ENCODE measurements at places on chromosomes 1 and 21.
A peak's percentile ranks its signal among the peaks of the same experiment; 100 is the strongest.

DNA sequence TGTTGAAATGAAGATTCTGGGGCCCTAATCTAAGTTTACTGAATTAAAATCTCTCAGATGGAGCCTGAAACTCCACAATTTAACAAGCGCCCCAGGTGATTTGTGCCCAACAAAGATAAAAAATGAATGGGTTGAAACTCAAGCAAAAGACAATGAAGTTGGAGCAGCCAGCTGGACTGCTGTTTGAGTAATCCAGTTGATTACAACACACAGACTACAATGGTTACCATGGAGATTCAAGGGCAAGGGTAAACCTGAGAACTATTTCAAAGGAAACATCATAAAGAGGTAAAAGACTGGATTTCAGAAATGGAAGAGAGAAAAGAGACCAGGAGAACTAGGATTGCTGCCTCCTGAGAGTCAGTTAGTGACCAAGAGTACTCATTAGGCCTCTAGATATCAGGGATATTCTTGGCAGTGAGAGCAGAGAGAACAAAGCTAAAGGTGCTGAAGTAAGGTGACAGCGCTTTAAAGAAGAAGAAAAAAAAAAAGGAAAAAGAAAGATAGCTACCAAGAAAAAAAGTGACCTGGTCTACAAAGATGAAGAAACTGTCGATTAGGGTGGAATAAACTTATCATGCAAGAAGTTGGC lies 44.5 kb downstream of the LRRC53 start:
- DNase-seq, result no peak

DNA sequence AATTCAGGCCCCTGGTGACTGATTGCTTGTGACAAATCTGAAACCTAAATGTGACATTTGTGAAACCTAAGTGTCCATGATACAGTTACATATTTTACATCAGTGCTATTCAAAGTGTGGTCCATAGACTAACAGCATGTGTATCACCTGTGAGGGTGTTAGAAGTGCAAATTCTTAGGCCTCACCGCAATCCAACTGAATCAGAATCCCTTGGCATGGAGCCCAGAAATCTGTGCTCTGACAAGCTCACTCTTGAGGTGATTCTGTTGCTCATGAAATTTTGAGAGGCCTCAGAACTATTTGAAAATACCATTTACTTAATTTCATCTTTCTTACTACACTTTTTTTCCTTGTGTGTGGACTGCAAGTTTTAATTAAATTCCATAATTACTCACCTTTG lies 587.9 kb downstream of the ADGRL2 start:
- no peak for DNase-seq

- no peak for DNase-seq
Observed at GRCh38 chr1:40870135-40870728, 8.1 kb upstream of the CITED4 start.

DNA sequence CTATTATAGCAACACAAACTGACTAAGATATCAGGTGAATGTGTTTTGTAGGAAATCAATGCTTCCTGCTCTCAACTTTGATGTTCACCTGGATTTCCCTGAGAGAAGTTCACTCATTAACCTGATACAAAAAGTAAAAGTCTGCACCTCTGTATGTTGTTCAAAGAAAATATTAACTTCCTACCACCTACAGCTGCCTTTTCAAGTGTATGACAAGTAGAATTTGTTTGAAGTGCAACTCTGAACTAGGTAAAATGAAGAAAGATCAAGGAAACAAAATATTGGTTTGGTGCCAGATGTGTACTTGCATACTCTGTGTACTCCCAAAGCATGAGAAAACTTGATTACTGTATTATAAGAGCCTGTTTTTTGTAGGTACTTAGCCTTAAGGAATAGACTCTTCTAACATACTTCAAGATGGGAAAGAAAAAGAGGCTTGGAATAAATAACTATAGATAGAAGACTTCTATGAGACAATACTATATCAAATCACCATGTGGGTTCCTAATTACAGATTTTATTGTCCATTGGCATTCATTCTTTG lies 193.4 kb downstream of the APP start:
- DNase-seq, result no peak

DNA sequence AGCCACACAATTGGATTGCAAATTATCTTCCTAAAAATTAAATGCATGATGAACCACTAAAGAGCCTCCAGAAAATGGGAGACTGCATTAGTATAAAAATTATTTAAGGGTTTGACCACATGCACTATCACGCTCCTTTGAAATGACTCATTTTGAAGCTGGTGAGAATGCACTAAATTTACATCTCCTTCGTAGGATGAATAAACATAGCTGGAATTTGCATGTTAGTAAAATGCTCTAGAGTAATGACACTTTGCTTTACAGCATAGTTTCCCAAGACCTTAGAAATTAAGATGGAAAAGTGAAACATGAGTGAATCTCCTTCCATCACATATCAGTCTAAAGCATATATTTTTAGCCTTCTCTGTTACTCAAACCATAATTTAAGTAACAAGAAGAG lies 2.4 kb downstream of the PLPPR4 start:
- DNase-seq, result no peak

DNA sequence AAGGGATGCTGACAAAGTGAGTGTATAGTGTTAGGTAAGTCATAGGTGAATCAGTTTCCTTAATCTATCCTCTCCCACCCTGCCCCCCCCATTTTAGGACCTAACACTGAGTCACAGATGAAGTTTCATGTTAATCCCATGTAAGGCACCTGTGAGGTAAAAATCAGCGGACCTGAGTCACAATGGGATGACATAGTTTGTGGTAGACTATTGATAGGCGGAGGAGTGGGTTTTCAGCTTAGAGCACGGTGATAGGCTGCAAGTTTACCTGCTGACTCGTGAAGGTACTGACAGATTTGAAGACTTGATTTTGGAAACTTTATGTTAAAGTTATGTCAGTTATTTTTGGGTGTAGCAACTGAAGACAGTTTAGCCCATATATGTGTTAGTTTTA lies 1.7 kb downstream of the TOR1AIP1 start:
- DNase-seq, result peak; percentile 81

- no peak for DNase-seq
Observed at GRCh38 chr21:46509741-46510502, 51.2 kb downstream of the DIP2A start.

DNA sequence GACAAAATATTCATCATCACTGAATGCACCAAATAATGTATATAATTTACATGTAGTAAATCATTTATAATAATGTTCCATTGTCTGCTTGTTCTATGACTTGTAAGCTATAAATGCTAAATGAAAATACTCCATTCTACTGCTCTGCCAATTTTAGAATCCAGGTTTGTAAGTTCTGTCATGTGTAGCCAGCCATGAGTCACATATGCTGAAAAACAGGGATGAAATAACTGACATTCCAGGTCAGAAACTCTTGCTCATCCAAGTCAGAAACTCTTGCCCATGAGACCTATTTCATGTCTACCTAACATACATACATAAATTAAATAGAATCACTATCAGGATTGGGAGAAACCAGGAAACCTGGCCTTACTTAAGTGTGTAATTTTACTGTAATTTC lies 95.6 kb downstream of the ASH1L start:
- no peak for DNase-seq

DNA sequence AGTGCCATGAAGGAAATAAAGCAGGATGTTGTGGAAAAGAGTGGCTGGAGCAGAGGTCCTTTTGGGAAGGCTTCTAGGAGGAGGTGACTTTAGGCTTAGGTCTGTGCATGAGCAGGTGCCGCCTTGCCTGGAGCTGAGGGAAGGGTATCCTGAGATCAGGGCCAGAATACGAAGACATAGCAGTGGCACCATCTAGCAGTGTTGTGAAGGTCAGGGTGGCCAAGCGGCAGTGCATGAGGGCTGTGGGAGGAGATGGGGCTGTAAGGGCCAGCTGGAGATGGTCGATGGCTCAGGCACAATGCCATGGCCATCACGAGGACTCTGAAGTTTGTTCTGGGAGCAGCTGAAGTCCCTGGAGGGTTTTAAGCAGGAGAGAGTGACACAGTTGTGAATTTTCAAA lies 219.5 kb downstream of the PTPRU start:
- DNase-seq, result no peak

DNA sequence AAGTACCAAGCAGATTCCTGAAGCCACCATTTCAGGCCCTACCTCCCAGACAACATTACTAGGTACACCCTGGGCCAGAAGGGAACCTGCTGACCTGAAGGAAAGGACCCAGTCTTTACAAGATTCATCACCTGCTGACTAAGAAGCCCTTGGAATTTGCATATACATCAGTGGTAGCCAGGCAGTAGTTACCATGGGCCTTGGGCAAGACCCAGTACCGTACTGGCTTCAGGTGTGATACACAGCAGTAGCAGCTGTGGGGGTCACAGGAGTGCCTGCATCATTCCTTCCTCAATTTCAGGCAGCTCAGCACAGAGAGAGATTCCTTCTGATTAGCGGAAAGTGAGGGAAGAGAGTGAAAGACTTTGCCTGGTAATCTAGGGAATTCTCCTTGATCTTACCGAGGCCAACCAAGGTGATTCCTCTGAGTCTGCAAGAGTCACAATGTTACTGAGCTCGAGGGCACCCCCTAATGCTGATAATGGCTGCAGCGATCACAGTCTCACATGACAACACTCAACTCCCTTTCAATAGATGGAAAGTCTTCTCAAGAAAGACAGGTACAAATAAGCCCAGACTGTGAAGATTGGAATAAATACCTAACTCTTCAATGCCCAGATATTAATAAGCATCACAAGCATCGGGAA lies 22.0 kb upstream of the UHMK1 start:
- no peak for DNase-seq

GRCh38 chr21:39527664-39528381 lies 76.1 kb downstream of the SH3BGR start:
- no peak for DNase-seq

GRCh38 chr1:173269490-173270230 lies 62.5 kb upstream of the TNFSF4 start:
- no peak for DNase-seq
